ENCODE measurements at places on chromosomes 11 and 22. TPM values are rescaled to one million over a fixed set of nuclear protein-coding genes. Genes with fewer than 3 reads are reported as not detected.

GRCh38 chr11:71423181-71423790 is 24.9 kb downstream of the DHCR7 start:
- no peak for DNase-seq

DNA sequence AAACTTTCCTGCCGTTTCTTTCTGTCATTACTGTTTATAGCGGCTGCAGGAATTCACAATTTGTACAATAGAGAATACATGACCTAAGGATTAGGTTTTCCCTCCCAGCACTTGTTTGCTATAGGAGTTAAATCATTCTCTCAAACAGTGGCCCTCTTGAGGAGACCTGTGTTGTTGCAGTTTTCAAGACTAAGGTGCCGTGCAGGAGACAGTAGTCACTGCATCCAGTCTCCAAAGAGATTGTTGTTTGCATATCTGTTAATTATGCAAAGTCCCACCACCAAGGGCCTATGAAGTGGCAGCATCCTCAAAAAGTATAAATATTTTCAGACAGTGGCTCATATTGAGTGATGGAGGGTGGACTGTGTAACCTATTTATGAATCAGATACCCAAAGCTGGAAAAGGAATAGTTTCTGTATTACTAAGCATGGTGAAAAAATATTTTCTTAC is 2.3 kb downstream of the PRSS23 start:
- DNase-seq: no peak

DNA sequence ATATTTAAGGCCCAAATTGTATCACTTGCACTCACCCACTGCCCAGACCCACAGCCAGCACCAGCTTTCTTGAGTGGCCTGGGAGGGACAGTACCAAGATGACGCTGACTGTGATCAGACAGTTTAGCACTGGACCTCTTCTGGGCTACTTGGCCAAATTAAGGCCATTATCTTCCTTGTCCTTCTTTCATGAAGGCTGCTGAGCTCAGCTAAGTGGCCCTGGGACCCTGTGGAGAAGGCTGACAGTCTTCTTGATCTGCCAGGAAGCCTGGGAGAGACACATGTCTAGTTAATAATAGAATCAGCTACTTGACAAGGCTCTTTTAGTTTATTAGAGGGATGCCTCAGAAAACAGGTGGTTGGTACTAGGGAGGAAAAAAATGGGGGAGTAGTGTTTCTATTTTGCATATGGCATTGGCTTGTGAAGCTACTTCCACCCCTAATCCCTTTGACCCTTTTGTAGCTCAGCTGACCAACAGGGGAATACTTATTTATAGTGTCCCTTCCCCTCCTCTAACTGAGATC is 127.9 kb upstream of the NTM start:
- no peak for DNase-seq

DNA sequence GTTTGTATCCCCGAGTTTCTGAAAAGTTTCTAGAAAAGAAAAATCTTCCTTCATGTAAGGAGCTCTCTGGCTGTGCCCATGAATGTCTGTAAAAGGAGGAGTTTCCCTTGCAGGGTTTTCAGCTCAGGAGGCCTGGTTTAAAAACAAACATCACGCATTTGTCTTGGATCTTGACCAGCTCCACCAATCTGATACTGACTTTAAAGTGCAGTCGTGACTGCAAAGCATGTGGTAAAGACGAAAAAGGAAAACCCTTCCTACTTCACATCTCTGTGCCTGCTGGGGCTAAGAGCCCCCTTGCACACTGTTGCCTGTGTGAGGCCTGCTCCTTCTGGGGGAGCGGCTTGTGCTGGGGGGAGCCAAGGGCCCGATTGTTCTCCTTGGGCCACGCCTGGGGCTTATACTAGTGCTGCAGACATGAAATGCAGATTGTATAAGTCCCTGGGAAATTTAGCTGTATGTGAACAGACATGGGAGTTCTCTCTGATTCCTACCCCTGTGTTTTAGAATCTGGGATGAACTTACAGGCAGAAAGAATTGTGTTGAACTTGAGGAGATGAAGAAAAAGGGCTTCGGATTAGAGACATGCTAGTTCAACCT is 62.1 kb downstream of the ADAMTS15 start:
- no peak for DNase-seq

- DNase-seq: no peak
Observed at GRCh38 chr22:29689206-29689879, 30.5 kb upstream of the CABP7 start.

DNA sequence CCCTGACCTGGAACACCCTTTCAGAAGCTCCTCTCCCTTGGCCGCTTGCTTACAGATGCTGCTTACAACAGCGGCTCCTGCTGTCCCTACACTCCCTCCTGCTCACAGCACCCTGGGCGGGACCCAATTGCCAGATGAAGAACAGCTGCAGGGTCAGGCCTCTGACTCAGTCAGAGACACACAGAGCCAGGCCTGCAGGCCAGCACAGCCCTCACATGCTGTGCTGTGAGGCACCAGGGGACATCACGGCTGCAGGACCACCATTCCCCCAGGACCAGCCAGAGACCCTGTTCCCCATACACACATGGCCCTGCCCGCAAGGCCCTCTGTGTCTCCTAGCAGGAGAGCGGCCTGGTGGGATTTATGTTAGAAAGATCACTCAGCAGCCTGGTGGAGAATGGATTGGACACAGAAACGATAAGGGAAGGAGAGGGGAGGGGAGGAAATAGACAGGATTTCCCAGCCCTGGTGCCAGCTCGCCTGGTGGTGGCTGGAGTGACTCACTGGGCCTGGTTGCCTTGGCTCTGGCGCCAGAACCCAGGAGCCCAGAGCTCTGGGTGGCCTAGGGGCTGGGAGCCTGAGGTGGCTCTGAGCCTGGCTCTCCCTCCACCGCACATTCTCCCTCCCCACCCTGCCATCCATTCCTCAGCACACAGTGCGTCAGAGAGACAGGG is 6.7 kb downstream of the CAPN5 start:
- no peak for DNase-seq

GRCh38 chr11:63914896-63915691 is 1.9 kb downstream of the RCOR2 start:
- no peak for DNase-seq

GRCh38 chr11:14584595-14584994 is 59.0 kb upstream of the PDE3B start:
- no peak for DNase-seq

GRCh38 chr11:70826541-70827335 is 425.6 kb downstream of the SHANK2 start:
- DNase-seq: no peak

DNA sequence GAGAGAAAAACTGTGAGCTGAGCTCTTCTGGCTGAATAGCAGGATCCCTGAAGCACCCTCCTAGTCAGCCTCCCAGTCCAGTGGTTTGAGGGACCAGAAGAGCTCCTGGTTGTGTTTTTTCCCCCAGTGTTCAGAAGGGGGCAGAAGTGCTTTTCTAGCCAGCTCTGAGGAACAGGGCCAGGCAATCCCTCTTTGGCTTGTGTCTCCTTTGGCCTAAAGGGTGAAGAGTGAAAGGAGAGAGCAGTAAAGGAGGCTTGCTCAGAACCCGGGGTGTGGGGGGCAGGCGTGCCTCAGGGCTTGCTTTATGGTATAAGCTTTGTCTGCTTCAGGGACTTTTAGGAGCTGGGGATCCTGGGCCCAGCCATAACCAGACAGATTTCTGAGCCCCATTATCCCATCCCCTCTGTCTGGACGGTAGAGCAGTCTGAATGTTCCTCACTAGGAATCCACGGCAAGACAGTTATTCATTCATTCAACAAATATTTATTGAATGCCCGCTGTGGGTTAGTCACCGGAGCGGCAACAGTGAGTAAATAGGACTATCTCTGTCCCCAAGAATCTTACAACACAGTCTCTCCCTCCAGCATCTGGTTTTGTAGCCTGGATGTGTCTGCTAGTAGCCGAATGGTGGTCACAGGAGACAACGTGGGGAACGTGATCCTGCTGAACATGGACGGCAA is 14.5 kb downstream of the ACP2 start:
- DNase-seq: no peak

DNA sequence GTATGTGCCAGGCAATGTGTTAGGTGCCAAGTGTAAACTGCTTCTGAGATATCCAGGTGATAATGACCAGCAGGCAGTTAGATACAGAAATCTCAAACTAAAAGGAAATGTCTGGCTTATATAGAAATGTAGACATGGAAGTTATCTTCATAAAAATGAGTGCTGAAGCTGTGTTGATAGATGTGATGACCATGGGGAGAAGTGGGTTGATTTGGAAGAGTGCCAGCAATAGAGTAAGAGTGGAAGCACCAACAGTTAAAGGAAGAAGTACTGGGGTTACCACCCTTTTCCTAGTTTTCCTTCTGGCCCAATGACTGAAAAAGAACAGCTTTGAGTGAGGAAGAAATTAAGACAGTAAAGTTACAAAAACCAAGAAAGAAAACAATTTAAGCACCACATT is 68.5 kb downstream of the C2CD3 start:
- DNase-seq: no peak

- no peak for DNase-seq
Observed at GRCh38 chr11:98771791-98772190, 249.0 kb upstream of the CNTN5 start.

DNA sequence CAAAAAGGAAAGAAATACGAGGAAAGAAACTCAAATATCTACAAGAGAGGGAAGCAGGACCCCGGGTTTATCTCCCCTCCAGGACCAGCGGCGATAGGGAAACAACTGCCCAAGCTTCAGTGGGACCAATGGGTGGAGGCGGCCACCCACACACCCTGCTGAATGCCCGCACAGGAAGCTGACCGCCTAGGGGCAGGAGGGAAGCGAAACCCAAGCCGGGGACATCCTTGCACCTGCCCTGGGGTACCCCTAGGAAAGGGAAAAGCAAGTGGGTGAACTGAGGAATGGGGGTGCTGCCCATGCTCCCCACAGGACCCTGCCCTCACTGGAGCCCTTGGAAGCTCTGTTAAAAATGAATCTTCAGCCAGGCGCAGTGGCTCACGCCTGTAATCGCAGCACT is 27.6 kb upstream of the HMOX1 start:
- DNase-seq: no peak

DNA sequence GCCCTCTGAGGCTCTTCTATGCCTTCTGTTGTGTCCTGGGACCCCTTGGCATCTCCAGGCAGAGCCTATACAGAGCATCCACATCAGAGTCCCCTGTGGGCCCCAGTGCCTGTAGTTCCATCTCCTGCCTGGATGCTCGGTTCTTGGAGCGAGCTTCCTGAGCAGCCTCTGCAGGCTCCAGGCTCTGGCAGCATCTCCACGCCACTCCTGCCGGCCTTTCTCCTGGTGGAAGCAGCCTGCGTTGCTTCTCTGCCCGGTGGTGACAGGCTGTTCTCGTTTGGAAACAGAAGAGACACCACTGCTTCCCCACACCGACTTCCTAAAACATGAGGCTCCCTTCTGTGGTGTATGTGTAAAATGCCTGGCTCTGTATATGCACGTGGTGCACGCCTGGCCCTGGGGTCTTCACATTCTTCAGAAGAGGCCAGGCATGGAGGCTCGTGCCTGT is 52.8 kb downstream of the BCR start:
- DNase-seq: no peak

- no peak for DNase-seq
Observed at GRCh38 chr11:8060801-8061554, 20.0 kb upstream of the TUB start.

- DNase-seq: no peak
Observed at GRCh38 chr11:48047616-48048015, 67.3 kb downstream of the PTPRJ start.

GRCh38 chr11:117417856-117418255 is 90.2 kb downstream of the CEP164 start:
- no peak for DNase-seq

DNA sequence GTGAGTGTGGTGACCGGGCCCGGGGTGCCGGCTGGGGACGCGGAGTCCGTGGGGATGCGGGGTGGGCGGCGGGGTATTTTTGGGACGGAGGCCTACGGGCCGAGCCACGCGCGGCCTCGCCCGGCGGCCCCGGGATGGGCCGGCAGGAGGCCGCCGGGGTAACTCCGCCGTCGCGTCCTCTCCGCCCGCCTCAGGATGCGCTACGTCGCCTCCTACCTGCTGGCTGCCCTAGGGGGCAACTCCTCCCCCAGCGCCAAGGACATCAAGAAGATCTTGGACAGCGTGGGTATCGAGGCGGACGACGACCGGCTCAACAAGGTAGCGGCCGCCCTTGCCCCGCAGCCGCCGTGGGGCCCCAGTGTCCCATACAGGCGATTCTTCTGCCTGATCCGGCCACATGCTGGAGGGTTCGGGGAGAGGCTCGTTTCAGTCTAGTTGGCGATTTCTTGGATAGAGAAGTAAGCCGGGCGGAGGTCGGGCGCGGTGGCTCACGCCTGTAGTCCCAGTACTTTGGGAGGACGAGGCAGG is 337 bp downstream of the RPLP2 start:
- no peak for DNase-seq

- DNase-seq: no peak
Observed at GRCh38 chr11:13629779-13630178, 38.7 kb upstream of the FAR1 start.

DNA sequence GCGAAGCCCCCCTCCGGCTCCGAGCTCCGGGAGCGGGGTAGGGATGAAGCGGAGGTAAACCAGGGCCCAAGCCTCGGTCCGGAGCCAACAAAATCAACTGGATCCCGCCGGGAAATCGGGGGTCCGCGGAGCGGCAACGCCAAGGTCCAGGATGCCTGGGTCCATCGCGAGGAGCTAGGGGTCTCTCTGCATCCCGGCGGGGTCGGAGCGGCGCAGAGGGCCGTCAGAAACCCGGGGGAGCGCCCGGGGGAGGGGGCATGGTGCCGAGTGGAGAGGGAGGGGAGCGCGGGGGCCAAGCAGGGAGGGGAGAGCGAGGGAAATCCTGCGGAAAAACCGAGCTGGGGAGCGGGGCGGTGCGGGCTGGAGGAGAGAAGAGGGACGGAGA is 51.8 kb downstream of the SLC22A12 start:
- DNase-seq: no peak

The SHANK3 gene
- 6.9 TPM for total RNA-seq

The TMEM134 gene
- 63.3 TPM for total RNA-seq

The TIGD3 gene
- 3.0 TPM for total RNA-seq

The KRTAP5-4 gene
- total RNA-seq: not detected

The TMEM191B gene
- total RNA-seq: 2.2 TPM

The SELENOM gene
- total RNA-seq: 3.7 TPM

The SYT13 gene
- 24.5 TPM for total RNA-seq

The OR52I2 gene
- total RNA-seq: not detected

The CHKA gene
- 64.3 TPM for total RNA-seq

The TSSK2 gene
- not detected for total RNA-seq

The PHLDA2 gene
- 1.2 TPM for total RNA-seq

The ST3GAL4 gene
- total RNA-seq: 7.8 TPM

The UBQLN3 gene
- total RNA-seq: not detected

The OR10G7 gene
- not detected for total RNA-seq

The SELENOH gene
- total RNA-seq: 223 TPM

The CCDC134 gene
- 23.3 TPM for total RNA-seq
